Thyroid gland (tissue), 4 donors: ENCODE measurements at places on chromosomes 2 and 18. TPM values are rescaled to one million over a fixed set of nuclear protein-coding genes. Genes with fewer than 3 reads are reported as not detected.

The NFATC1 gene
- total RNA-seq: 10.7 TPM

- DNase-seq: no peak
Observed at GRCh38 chr2:151976945-151977353, 121.9 kb downstream of the CACNB4 start.

- DNase-seq: no peak
Observed at GRCh38 chr2:113826346-113827285, 63.3 kb upstream of the ACTR3 start.

GRCh38 chr2:202545523-202545922 lies 89.2 kb upstream of the FAM117B start:
- no peak for DNase-seq

DNA sequence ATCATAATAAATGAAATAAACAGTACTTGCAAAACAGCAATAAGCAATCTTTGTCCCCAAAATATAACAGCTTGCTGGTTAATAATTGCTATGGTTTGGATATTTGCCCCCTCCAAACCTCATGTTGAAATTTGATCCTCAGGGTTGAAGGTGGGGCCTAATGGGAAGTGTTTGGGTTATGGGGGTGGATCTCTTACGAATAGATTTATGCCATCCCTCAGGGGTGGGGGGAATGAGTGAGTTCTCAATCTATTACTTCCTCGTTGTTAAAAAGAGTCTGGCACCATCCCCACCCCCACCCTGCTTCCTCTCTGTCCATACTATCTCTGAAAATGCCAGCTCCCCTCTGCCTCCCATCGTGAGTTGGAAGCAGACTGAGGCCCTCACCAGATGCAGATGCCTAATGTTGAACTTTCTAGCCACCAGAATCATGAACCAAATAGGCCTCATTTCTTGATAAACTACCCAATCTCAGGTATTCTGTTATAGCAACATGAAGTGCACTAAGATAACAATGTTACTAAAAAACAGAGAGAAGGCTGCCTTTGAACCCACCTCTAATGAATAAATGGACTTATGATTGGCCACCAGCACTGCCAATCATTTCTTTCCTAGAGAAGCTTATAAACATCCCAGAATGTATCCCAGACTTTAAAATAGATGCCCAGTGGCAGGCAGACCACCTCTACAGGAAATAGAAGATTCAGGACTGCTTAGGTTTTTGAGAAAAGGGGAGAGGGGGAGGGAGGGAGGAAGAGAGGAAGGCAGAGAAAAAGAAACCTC lies 90.1 kb downstream of the ALPK2 start:
- DNase-seq: no peak
